ENCODE measurements at places on chromosomes 7 and 10.

- no peak for DNase-seq
Observed at GRCh38 chr7:52962402-52963076, 72.9 kb upstream of the POM121L12 start.

- DNase-seq, result peak; percentile 71
Observed at GRCh38 chr7:116525913-116526861, 1.4 kb downstream of the CAV1 start.

DNA sequence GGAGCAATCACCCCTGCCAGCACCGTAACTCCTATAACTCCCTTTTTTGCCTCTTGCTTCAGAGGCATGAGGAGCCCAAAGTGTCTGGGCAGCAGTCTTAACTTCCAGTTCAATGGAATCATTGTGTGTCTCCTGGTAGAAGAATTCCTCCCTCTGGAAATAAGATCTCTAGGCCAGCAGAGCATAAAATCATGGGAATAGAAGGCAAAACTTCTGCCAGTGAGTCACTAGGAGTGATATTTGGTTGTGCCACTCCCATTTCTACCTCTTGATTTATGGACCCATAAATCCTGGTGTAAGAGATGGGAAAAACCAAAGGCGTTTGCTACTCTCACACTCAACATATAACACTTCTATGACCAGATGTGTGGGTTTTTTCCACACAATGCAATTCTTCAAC, 104.9 kb upstream of the FAM180A start:
- no peak for DNase-seq

DNA sequence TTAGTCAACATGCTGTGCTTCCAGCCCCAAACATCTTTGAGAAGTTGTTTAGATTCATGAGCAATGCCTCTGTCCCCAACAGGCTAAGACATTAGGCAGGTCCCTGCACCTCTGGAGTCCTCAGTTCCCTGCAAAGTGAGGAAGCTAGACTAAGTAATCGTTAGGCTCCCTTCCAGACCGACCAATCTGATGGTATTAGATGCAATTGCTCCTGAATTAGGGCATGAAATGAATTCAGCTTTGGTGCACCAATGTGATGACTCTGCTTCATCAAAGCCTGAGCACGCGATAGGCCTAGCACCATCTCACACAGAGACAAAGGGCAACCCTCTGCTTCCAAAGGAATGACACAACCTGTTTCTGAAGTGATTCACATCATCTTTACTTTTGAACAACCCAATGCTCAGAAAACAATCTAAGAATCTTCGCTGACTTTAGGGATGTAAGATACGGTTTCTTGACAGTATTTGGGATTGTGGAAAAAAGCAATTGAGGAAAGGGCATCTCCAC, 723 bp upstream of the TES start:
- DNase-seq, result peak; percentile 39

DNA sequence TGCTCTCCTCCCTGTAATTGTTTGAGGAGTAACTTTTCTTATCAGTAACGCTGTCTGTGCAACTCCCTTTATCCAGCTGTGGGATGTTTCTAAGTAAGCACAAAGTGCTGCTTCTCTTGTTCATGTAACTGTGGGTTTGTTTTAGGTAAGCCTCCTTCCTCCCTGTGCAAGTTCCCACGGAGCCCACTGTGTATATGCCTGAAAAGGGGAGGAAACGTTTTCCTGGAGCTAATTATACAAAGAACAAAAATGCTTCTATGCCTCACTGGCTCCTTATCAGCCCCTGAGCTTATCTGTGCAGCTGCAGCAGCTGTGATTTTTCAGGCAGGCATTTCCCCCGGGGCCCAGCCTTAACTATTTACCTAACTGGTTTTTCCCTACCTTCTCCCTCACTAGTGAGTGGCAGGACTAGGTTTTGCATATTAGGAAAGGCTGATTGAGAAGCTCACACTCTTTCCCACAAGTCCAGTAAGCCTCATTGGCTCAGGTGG, 593.4 kb upstream of the GHITM start:
- DNase-seq, result no peak

DNA sequence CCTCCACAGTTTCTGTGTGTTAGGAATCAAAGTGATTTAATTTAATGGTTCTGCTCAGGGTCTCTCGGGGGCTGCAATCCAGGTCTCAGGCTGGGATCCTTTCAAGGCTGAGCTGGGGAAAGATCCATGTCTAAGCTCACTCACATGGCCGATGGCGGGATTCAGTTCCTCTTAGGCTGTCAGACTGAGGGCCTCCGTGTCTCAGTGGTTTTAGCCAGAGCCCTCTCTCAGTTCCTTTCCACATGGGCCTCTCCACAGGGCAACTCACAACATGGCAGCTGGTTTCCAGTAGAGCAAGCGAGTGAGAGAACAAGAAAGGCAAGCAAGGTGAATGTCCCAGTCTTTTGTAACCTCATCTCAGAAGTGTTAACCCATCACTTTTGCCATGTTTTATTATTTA, 26.9 kb downstream of the CAV1 start:
- no peak for DNase-seq

GRCh38 chr10:49242604-49243003, 54.4 kb upstream of the TMEM273 start:
- DNase-seq, result no peak

DNA sequence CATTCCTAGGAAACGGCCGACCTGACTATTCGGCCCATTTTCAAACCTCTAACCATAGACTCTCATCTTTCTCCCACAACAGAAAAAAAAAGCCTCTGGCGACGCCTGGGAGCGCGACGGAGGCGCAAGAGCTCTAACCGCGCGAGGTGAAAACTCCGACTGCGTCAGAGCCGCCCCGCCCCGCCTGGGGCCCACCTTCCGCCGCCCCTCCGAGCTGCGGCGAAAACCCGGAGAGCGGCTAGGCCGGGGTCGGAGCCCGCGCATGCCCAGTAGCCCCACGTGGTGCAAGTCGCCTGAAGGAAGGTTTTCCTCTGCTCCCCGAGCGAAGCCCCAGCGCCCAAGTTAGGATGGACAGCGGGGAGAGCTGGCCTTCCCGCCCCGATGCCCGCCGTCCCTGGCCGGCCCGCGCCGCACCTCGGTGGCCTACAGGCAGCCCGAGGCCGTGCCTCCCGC, 683 bp upstream of the SGMS1 start:
- DNase-seq, result peak; percentile 97

GRCh38 chr10:14616955-14617730, 157.6 kb downstream of the FAM107B start:
- no peak for DNase-seq

DNA sequence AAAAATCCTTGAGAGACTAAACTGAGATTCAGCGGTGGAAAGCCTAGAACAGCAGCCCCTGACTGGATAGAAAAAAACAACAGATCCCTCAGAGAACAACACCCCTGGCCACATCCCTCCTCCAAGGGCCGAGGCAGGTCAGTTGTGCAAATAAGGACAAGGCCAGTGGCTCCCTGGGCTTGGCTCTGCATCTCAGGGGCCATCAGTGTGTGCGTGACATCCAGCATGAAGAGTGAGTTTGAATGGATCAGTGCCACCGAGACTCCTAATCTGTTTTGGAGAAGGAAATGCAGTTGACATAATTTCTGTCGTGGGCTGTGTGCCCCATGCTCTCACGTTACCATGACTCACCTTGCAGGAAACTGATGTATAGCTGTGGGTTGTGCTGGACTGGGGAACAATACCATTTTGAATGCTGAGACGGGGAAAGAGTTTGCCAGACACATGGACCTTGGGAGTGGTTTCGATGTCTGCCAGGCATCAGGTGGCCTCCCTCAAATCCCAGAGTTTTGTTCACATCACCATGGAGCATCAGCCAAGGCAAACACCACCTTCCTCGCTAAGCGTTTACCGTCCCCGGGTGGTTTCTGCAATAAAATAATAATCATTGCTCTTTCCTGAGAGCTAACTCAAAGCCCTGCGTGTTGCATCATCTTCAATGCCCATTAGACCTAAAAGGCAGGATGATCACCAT, 153.2 kb upstream of the FZD8 start:
- DNase-seq, result no peak

DNA sequence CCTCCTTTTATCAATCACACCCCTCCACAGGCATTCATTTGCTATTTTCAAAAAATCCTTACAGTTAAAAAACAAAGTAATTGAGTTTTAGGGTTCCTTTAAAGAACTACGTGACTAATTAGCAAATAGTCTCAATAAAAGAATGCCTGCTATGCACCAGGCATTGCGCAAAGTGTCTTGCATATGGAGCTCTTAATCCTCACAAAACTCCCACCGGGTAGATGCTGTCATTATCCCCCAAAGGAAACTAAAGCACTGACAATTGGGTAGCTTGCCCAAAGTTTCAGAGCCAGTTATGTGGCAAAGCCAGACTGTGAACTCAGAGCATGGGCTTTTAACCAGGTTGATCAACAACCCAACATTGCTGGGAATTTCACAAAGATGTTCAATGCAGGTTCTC, 305.7 kb downstream of the ELMO1 start:
- DNase-seq, result no peak

- DNase-seq, result no peak
Observed at GRCh38 chr10:133509700-133510099, 17.5 kb upstream of the CYP2E1 start.

DNA sequence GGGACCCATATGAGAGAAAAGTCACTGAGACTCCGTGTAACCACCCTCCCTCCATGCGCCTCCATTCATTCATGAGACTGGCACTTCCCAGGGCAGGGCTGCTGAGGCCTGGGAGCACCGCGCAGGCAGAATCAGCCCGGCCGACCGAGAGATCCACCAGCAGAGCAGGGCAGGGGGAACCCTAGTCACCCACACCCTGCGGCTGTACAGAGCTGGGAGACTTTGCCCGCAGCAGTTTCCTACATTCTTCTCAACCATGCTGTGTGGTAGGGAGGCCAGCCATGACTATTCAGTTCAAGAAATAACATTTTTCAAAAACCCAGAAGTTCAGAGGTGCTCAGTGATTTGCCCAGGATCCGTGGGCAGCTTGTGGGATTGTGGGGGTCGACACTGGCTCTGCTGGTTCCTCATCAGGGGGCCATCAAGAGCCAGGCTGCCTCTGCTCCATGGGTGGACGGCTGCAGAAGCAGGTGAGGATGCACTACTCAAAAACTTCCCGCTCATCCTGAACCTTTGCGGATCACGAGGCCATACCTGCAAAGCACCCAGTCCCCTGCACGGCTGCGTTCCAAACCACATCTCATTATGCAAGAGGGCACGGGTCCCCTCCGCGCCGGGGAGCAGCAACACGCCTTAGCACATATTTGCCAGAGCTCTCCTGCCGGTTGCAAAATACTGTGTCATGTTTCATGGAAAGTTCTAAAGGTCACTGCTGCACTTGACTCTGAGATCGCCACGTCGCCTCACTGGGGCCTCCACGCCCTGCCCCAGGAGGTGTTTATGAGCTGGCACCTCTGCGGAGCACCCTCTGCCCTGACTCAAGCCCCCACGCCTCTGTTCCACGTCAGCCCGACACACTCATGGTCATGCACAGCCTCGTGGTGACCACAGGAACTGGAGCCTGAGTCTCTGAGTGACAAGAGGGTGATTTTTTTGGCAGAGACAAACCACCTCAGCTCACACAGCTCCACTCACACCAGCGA, 132.0 kb downstream of the PRKAG2 start:
- DNase-seq, result peak; percentile 67

- DNase-seq, result no peak
Observed at GRCh38 chr7:55150709-55151451, 132.1 kb downstream of the EGFR start.

DNA sequence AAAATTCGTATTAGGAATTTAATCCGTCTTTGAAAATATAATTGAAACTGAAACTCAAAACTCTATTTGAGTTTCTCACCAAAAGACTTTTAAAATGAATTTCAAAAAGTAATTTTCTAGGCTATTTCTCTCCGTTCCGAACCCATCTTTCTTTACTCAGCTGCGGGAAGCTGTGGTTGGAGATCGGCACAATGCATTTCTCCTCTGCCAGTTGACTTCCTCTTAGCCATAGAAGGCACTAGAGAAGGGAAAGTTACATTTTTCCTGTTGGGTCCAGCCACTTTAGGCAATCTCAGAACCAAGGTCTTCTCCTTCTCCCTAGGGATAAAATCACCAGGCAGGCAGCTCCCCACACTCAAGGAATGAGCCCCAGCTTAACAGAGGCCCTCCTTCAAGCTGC, 133.6 kb upstream of the COL1A2 start:
- no peak for DNase-seq

GRCh38 chr10:73233883-73234282, 13.2 kb downstream of the DNAJC9 start:
- no peak for DNase-seq

GRCh38 chr10:59879363-59879913, 26.9 kb downstream of the CCDC6 start:
- no peak for DNase-seq

GRCh38 chr7:42925630-42926029, 6.3 kb downstream of the PSMA2 start:
- DNase-seq, result no peak

GRCh38 chr7:138954545-138955475, 26.4 kb downstream of the KIAA1549 start:
- no peak for DNase-seq

- DNase-seq, result no peak
Observed at GRCh38 chr7:140060243-140060630, 2.5 kb downstream of the PARP12 start.

GRCh38 chr7:158810846-158811245, 18.5 kb downstream of the ESYT2 start:
- no peak for DNase-seq

- DNase-seq, result no peak
Observed at GRCh38 chr7:90931986-90932916, 332.0 kb upstream of the FZD1 start.

- peak; percentile 2 for DNase-seq
Observed at GRCh38 chr7:113698556-113699220, 220.1 kb downstream of the PPP1R3A start.

- no peak for DNase-seq
Observed at GRCh38 chr7:5393328-5393727, 30.3 kb downstream of the TNRC18 start.

DNA sequence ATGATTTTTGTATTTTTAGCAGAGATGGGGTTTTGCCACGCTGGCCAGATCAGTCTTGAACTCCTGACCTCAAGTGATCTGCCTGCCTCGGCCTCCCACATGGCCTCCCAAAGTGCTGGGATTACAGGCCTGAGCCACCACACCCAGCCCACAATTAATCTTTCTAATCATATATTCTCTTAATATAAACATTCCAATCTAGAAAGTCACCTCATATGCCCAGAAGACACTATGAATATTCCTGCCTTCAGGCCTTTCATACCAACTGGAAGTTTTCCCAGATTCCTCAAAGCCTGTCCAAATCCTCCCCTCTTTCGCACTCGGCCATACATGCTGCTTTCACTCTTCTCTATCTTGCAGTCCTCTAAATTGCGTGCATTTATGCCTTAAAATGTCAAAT, 32.6 kb downstream of the PDZD8 start:
- no peak for DNase-seq

- no peak for DNase-seq
Observed at GRCh38 chr10:26787362-26787761, 73.4 kb downstream of the ABI1 start.

Data from activated CD4-positive, alpha-beta T cell treated with anti-CD3 and anti-CD28 coated beads for 48 hours (primary cell).